ENCODE measurements at places on chromosomes 11 and 22.

DNA sequence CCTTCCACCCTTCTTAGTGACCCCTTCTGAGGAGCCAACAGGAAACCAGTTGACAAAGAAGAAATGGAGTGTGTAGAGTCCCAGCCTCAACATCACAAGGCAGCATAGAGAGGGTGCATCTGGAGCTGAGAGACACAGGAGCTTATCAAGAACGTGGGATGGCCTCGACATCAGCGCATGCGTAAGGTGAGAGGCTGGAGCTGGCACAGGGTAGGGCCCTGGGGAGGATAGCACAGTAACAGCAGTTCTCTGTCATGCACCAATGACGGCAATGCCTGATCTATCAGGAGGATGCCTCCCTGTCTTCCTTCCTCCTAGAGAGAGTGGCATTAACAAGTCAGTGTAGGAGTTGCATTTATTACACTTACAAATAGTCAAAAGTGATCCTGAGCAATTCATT lies 426.1 kb downstream of the NTM start:
- DNase-seq: no peak

GRCh38 chr11:9600644-9601036 lies 27.2 kb downstream of the WEE1 start:
- DNase-seq: no peak

DNA sequence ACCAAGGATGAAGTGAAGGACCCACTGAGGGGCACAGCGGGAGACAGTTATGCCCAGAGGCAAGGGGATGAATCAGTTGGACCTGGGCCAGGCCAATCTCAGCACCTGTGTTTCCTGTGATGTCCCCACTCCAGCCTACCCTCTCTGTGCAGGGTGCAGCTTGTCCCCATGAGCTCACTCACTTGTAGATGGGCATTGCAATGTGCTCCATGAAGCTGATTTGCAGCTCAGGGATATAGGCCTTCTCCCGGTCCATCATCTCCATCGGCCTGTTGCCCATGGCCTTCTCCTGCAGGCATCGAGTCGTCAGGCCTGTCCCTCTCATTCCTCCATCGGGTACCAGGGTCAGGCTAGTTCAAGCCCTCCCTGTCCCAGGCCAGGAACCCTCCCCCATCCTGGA lies 96.2 kb downstream of the PDE2A start:
- no peak for DNase-seq

GRCh38 chr11:130785380-130786116 lies 130.7 kb downstream of the SNX19 start:
- no peak for DNase-seq

DNA sequence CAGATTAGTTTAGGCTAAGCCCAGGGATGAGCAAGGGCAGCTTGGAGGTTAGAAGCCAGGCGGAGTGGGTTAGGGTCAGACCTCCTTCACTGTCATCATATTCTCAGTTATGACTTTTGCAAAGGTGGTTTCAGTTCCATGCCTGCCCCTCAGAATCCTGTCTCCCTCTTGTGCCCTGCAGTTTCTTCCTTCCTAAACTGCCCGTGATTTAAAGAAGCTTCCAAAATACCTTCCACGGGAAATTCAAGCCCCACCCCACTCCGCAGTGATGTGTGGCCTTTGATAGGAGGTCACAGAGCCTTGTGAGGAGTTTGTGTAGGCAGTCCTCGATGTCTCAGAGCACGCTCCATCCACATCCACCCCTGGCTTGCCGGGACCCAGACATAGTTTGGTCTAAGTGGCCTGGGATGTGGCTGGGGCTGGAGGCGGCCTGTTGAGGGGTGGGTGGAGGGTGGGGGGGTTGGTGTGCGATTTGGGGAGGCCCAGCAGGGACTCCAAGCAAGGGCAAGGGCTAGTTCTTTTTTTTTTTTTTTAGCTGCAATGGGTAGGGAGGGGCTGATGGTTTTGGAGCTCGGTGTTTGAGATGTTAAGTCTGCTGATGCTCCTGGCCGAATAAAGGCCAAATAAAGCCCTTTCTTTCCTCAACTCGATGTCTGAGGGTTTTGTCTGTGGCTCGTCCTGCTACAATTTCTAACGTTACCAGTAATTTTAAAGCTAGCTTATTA lies 1.6 kb upstream of the IFITM1 start:
- no peak for DNase-seq

- DNase-seq: no peak
These were observed 29.1 kb downstream of the RAB38 start for GRCh38 chr11:88146106-88146505.

- DNase-seq: no peak
These were observed 15.8 kb downstream of the SHISA8 start for GRCh38 chr22:41899110-41899509.

- DNase-seq: no peak
These were observed 25.8 kb downstream of the KCNC1 start for GRCh38 chr11:17760102-17761029.

- DNase-seq: no peak
These were observed 346.3 kb downstream of the LRRC4C start for GRCh38 chr11:41113160-41113559.

GRCh38 chr11:45282081-45282480 lies 4.1 kb downstream of the SYT13 start:
- DNase-seq: no peak

- DNase-seq: no peak
These were observed 91.5 kb upstream of the BLID start for GRCh38 chr11:122207505-122207904.

DNA sequence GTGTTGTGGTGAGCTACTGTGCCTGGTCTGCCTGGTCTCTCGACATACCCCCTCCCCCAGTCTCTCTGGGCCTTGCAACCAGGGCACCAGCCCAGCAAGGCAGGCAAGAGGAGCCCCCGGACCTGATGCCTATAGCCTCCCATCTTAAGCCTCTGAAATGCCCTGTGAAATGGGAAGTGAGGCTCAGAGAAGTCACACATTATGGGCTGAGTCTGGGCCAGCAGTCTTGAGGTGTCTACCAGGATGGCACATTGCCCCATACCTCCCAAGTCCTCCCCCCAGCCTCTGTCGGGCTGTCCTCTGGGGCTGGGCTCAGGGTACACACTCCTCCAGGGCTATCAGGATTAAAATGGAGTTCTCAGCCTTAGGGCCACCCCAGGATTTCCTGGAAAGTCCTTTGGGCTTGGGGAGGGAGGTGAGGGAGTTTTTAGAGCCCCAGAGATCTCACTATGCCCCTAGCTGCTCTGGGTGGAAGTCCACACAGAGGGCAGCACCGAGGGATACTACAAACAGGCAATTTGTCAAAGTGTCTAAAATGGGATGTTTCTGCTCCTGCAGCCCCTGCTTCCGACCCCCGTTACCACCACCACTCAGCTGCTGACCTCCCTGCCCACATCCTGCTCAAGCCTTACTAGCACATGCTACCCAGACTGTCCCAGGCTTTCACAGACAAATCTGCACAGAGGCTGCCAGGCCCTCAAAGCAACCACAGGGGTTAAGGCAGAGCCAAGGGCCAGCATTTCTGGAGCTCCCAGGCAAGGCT lies 3.1 kb upstream of the SH3BP1 start:
- DNase-seq: no peak

- no peak for DNase-seq
These were observed 2.1 kb downstream of the MED15 start for GRCh38 chr22:20509344-20510047.

DNA sequence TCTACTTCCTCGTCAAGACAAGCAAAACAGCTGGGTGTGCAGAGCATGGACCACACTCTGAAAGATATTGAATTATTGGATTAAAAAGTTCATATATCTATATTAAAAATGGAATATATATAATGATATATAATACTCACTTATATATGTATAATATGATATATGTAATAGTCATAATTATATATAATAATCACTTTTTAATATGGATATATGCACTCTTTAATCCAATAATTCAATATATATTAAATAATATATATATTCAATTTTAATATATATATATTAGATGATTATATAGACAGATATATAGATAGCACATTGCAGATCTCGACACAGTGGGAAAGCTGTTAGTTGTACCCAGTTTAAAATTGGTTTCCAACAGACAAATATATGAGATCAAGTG lies 182.1 kb upstream of the CARD18 start:
- no peak for DNase-seq

GRCh38 chr22:46010951-46011626 lies 34.1 kb upstream of the WNT7B start:
- DNase-seq: no peak

GRCh38 chr11:12680246-12680939 lies 6.2 kb downstream of the TEAD1 start:
- DNase-seq: no peak

DNA sequence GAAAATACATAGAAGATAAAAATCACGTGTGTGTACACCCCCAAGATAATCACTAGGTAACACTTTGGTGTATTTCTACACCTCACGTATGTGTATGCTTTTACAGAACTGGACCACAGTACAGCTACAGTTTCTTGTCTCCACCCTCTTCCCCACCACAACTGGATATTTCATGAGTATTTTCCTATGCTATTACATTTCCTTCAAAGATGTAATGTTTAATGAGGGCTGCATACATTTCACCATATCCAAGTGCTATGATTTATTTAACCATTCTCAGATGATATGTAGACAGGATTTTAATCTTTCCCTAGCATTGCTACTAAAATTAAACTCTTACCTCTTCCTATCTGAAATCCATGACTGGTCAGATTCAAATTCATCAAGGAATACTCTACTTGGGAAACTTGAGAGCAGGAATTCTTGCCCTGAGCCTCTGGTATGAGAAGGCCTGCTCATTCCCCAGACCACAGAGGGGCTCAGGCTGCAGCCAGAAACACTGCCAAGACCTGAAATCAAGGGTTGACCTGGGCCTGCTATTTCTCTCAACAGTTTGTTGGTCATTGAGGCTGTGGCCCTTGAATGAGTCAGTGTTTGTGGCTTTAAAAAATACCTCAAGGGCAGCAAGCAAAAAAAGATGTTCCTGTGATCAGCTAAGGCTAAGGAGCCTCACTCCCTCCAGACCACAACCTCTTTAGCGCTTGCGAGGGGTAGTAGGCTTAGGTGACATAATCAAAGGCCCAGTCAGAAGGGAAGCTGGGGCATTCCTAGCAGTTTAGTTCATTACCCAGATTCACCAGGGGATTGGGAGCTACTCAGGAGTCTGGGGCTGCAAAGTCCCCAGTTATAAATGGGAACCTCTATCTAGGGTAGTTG lies 55.5 kb downstream of the ABTB2 start:
- DNase-seq: no peak
